Vagina (tissue), 2 donors: ENCODE measurements at places on chromosomes 5 and 9. TPM values are rescaled to one million over a fixed set of nuclear protein-coding genes. Genes with fewer than 3 reads are reported as not detected.
A peak's percentile ranks its signal among the peaks of the same experiment; 100 is the strongest.

- no peaks in the 10 kb centered on the region for H3K4me1 ChIP-seq
- no peak for DNase-seq
- H3K4me3 ChIP-seq: no peak overlapping the region
- H3K36me3 ChIP-seq: no peaks in the 10 kb centered on the region
Observed at GRCh38 chr5:104095527-104095926, 532.9 kb upstream of the NUDT12 start.

GRCh38 chr9:7147121-7148090, 389.6 kb downstream of the KDM4C start:
- no peaks in the 10 kb centered on the region for H3K36me3 ChIP-seq
- H3K4me1 ChIP-seq: peaks cover 32% of the 10 kb centered on the region
- no peak overlapping the region for H3K4me3 ChIP-seq
- no peaks in the 10 kb centered on the region for H3K27me3 ChIP-seq
- no peak for DNase-seq
- peak overlapping the region; percentile 3 for H3K27ac ChIP-seq

DNA sequence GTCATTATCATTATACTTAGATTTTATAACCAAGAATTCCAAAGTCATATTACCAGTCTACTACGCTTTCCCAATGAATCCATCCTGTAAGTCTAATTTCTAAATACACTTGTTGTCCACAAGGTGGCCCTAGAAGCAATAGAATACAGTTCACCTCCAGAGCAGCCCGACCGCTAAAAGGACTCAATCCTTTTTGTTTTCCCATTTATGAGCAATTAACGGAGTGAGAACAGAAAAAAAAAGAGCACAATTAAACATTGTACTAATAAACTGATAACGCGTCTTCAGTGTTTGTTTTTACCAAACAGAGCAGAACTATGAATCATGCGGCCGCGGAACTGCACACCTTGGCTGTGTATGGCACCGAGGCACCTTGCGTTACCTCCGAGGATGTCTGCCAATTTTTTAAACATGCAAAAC, 160.7 kb upstream of the DAPK1 start:
- no peaks in the 10 kb centered on the region for H3K36me3 ChIP-seq
- no peaks in the 10 kb centered on the region for H3K27me3 ChIP-seq
- DNase-seq: no peak
- peak overlapping the region; percentile 17 for H3K4me3 ChIP-seq

- no peaks in the 10 kb centered on the region for H3K4me1 ChIP-seq
- no peak overlapping the region for H3K4me3 ChIP-seq
- DNase-seq: no peak
- no peak overlapping the region for H3K27ac ChIP-seq
Observed at GRCh38 chr9:7210854-7211637, 453.3 kb downstream of the KDM4C start.

DNA sequence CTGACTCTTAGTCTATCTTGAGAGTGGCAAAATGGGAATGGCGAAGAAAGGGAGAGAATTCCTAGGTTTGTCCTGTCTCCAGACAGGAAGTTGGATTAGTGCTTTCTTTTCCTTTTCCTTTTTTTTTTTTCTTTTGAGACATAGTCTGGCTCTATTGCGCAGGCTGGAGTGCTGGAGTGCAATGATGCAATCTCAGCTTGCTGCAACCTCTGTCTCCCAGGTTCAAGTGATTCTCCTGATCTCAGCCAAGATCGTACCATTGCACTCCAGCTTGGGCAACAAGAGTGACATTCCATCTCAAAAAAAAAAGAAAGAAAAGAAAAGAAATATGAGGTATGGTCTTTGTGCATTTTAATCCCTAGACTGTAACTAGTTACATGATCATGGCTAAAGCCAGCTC, 12.6 kb upstream of the KIF27 start:
- H3K27ac ChIP-seq: no peak overlapping the region
- H3K4me3 ChIP-seq: no peak overlapping the region
- H3K36me3 ChIP-seq: no peaks in the 10 kb centered on the region
- DNase-seq: no peak
- no peaks in the 10 kb centered on the region for H3K27me3 ChIP-seq

DNA sequence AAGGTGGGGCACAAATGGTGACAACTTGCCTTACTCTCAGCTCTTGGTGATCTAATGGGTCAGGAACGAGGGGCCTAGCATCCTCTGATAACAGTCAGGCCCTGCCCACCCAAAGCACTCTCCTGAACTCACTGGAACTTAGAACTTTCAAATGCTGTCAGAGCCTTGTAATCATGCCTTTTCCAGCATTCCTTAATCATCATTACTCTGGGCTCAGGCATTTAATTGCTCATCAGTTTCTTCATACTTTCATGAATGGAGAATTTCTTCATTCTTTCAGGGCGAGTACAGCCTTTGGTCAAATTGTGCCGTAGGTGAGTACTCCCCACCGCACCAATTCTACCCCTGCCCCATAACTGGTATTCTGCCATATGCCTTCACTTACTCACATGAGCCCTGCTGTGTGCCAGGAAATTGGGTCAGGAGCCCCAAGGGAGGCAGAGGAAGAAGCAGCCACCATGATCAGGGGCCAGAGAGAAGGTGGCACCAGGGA, 30.2 kb upstream of the DUSP1 start:
- H3K4me3 ChIP-seq: no peak overlapping the region
- H3K4me1 ChIP-seq: peaks cover 44% of the 10 kb centered on the region
- no peaks in the 10 kb centered on the region for H3K36me3 ChIP-seq
- no peak for DNase-seq
- H3K27me3 ChIP-seq: no peaks in the 10 kb centered on the region

GRCh38 chr9:113590991-113591898, 127.7 kb downstream of the RGS3 start:
- no peak for DNase-seq
- H3K27me3 ChIP-seq: no peaks in the 10 kb centered on the region
- no peak overlapping the region for H3K4me3 ChIP-seq
- peaks cover 10% of the 10 kb centered on the region for H3K36me3 ChIP-seq

DNA sequence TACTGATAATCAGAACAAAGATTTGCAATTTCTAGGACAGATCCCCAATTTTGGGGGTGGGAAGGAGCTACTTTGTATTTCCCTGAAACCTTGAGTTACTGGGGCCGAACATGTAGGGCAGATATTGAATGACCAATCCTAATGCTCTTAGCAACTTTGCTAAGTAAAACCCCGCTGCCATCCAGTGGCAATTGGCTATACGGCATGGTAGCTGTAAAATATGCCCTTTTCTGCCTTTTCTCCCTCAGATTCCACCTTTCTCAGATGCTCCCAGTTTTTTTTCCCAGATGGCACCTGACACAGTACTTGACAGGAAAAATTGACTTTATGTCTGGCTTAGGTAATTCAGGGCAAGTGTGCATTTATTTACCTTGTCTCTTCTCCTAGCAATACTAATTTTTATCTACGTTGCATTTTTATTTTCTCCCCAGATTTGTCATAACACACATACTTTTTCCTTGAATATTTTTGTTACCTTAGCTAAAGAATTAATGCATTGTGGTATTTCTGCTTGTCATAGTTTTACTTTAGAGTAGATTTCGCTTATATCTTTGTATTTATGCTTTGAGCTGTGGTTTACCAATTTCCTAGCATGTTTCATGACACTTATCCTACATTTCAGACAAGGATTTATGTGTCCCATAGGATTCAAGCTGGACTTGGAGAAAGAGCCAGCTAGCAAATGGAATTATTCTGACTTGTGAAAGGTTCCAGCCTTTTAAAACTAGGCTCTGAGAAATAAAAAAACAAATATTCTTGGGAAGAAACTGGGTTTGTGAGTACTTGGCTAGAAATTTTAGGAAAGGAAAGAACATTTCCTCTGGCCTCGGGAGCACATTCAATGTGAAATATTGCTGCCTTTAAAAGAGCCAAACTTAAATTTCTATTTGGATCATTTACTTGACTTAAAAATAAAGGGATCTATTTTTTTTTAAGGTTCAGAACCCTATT, 37.4 kb downstream of the PIK3R1 start:
- H3K4me3 ChIP-seq: peak overlapping the region; percentile 9
- H3K27ac ChIP-seq: peak overlapping the region; percentile 72
- peaks cover 99% of the 10 kb centered on the region for H3K4me1 ChIP-seq
- DNase-seq: no peak

DNA sequence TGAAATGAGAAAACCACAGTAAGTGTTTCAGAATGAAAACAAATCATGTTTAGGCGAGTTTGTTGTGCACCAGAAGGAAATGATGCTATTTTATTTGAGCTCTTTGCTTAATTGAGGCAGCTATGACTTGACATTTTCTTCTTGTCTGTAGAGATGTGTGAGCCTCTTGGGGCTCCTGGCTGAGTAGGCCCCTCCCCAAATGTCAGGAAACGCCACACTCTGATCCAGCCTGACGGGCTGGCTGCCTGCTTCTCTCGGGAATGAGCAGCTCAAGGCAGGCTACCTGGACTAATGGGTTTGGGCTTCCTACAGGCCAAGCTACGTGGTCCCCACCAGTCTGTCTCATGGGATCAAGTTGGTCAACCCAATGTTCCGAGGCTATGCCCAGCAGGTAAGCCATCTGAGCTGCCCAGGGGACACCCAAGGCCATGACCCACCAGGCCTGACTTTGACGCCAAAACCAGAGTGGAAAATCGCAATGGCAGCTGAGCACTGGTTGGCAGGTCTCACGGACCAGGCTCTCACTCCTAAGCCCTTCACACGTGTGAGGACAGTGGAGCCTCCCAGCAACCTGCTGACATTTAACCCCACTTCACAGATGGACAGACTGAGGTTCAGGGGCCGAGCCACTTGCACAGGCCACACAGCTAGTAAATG, 29.9 kb downstream of the USP20 start:
- H3K27me3 ChIP-seq: no peaks in the 10 kb centered on the region
- H3K4me1 ChIP-seq: no peaks in the 10 kb centered on the region
- no peak overlapping the region for H3K27ac ChIP-seq
- no peak for DNase-seq
- no peaks in the 10 kb centered on the region for H3K36me3 ChIP-seq

DNA sequence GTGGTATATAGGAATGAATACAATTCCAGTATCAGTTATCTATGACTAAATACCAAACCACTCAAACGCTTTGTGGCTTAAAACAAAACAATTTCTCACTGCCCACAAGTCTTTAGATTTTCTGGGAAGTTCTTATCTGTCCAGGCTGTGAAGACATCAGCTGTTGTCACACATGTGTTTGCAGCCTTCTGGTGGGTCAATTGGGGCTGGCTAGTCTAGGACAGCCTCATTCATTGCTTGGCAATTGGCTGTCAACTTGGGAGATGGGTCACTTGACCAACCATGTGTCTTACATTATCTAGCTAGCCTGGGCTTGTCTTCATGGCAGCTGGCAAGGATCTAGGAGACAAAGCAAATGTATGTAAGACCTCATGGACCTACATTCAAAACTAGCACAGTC, 53.8 kb upstream of the PAPPA start:
- DNase-seq: no peak
- no peaks in the 10 kb centered on the region for H3K36me3 ChIP-seq
- H3K4me1 ChIP-seq: no peaks in the 10 kb centered on the region

DNA sequence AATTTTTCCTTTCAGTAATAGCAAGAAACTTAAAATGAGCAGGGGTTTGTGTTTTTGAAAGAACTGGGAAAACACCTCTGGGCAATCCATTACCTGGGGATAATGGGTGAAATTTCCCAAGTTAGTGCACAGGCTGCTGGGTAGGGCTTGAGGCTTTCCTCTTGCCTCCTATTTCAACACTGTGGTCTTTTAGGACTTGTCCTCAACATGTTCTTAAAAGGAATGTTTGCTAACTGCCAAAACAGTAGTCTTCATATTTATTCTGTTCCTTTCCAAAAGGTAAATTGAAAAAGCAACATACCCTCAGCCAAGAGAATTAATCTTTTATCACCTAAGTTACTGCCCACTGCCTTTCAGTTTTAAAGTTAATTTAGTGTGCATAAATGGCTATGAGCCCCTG, 158.3 kb upstream of the CCDC152 start:
- no peak overlapping the region for H3K4me3 ChIP-seq
- no peaks in the 10 kb centered on the region for H3K4me1 ChIP-seq
- DNase-seq: no peak

DNA sequence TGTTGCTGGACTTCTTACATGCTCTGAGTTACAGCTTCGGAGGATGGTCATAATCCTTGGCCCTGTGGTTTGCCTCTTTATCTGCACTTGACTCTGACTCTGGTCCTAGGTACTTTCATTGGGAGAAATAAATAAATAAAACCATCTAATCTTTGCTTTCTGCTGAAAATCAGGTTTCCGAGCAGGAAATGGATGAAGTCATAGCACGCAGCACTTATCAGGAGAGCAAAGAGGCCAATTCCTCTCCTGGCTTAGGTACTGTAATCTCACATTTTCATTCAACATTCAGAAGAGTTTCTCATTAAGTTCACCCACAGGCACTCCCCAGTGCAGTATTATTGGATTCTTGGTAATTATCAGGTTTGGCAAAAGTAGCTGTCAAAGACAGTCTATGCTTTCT, 104.7 kb downstream of the GOLPH3 start:
- no peaks in the 10 kb centered on the region for H3K27me3 ChIP-seq
- H3K4me1 ChIP-seq: no peaks in the 10 kb centered on the region
- no peak overlapping the region for H3K4me3 ChIP-seq
- DNase-seq: no peak
- no peaks in the 10 kb centered on the region for H3K36me3 ChIP-seq

Gene FAM174A
- total RNA-seq: 18.9 TPM

DNA sequence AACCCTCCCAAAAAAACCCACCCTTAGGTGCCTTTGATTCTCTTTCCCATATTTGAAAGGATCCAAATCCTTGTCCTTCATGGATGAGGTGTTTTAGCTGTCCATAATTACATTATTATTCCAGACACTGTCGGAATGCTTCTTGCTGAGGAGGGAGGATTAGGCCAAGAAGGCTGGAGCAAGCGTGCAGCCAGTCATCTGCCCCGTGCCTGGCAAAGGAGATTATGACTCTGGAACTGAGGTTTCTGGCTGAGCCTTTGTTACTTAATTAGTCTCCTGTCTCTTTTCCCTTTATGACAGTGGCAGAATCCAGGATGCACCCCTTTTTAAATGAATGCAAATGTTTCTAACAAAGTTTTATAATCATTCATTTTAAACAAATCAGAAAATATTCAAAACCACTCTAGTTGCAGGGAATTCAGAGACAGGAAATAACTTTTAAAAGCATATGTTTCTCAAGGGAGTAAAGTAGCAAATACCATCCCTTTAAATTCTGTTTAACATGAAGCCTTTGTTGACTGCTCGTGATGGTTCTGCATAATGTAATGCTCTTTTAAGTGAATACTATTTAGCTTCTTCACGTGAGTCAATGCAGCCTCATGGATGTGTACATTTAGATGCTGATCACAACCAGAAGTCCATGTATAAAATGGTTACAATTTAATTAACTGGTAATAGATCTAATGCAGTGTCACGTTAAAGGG, 69.8 kb downstream of the GALNT10 start:
- no peak overlapping the region for H3K4me3 ChIP-seq
- H3K27me3 ChIP-seq: no peaks in the 10 kb centered on the region
- H3K4me1 ChIP-seq: no peaks in the 10 kb centered on the region
- DNase-seq: no peak
- no peak overlapping the region for H3K27ac ChIP-seq

GRCh38 chr5:18920966-18921365, 1067.0 kb downstream of the CDH18 start:
- no peaks in the 10 kb centered on the region for H3K4me1 ChIP-seq
- no peak for DNase-seq
- H3K36me3 ChIP-seq: no peaks in the 10 kb centered on the region
- no peaks in the 10 kb centered on the region for H3K27me3 ChIP-seq
- H3K4me3 ChIP-seq: no peak overlapping the region

- H3K4me3 ChIP-seq: no peak overlapping the region
- H3K27me3 ChIP-seq: no peaks in the 10 kb centered on the region
- no peak for DNase-seq
- peak overlapping the region; percentile 66 for H3K27ac ChIP-seq
- H3K36me3 ChIP-seq: peaks cover 24% of the 10 kb centered on the region
Observed at GRCh38 chr5:177468685-177469628, 4.5 kb downstream of the DBN1 start.
